ENCODE measurements at places on chromosomes 2 and 18. TPM values are rescaled to one million over a fixed set of nuclear protein-coding genes. Genes with fewer than 3 reads are reported as not detected.
A peak's percentile ranks its signal among the peaks of the same experiment; 100 is the strongest.

- no peaks in the 10 kb centered on the region for H3K27me3 ChIP-seq
- H3K4me3 ChIP-seq, result no peak overlapping the region
- H3K27ac ChIP-seq, result no peak overlapping the region
- DNase-seq, result peak; percentile 70
- H3K36me3 ChIP-seq, result no peaks in the 10 kb centered on the region
Observed at GRCh38 chr2:84022810-84023431, 436.2 kb downstream of the SUCLG1 start.

DNA sequence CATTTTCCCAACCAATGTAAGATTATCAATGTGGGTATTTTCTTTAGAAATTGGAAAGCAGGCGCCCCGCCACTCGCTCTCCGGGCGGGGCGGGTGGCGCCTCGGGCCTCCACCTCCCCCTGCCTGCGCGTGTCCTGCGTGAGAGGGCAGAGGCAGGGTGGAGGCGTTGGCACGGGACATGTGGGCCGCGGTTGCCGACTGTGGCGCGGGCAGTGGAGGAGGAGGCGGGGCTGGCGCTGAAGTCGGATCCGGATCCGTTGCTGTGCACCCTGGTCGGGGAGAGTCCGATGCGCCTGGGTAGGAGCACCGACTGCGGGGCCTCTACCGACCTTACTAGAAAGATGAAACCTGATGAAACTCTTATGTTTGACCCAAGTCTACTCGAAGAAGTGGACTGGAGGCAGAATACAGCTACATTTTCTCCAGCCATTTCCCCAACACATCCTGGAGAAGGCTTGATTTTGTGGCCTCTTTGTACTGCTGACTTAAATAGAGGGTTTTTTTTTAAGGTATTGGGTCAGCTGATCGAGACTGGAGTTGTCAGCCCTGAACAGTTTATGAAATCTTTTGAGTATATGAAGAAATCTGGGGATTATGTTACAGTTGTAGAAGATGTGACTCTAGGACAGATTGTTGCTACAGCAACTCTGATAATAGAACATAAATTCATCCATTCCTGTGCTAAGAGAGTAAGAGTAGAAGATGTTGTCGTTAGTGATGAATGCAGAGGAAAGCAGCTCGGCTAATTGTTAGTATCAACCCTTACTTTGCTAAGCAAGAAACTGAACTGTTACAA, 37.9 kb downstream of the PMS1 start:
- H3K27ac ChIP-seq, result no peak overlapping the region
- no peak overlapping the region for H3K4me3 ChIP-seq
- H3K36me3 ChIP-seq, result peaks cover 4% of the 10 kb centered on the region

DNA sequence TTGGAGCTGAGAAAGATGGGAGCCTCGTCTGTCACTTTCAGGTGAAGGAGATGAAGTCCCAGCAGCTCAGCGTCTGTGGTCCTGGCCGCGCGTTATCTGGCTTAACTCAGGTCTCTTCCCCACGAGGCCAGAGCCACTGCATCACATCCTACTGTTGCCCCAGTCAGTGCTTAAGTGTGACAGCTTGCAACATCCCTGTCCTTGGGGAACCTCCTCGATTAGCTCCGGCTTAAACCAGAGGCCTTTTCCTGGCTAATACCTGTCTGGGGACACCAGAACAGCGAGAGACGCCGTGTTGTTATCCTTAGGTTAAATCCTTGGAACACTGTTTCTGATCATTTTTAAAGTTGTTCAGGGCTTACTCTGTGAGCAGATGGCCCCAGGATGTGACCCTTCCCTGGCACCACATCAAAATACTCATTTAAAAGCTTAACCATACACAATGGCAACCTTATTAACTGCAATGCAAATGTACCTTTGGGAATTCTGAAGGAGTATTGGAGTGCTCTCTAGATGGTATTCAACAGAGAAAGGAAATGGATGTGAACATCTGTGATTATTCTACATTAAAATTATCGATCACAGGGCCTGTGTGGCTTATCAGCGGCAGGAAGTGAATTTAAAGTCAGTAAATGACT, 61.2 kb upstream of the SPP2 start:
- no peaks in the 10 kb centered on the region for H3K27me3 ChIP-seq
- H3K27ac ChIP-seq, result no peak overlapping the region

Gene C2orf78
- total RNA-seq, result not detected

- peak; percentile 90 for DNase-seq
- H3K36me3 ChIP-seq, result no peaks in the 10 kb centered on the region
- no peak overlapping the region for H3K27ac ChIP-seq
Observed at GRCh38 chr2:66888791-66889631, 454.1 kb downstream of the MEIS1 start.

DNA sequence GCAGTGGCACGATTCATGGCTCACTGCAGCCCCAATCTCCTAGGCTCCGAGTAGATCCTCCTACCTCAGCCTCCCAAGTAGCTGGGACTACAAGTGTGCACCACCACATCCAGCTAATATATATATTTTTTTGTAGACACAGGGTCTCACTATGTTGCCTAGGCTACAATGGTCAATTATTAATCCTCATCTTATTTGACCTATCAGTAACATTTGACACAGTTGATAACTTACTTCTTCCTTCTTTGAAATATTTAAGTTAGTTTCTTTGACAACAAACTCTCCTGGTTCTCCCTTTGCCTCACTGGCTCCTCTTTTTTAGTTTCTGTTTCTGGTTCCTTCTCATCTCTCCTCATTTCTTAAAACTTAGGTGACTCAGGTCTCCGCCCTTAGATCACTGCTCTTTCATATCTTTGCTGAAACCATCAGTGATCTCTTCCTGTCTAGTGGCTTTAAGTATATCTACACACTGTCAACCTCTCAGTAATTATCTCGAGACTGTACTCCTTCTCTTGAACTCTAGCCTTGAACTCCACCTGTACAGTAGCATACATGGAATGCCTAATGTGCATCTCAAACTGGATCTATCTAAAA, 11.5 kb downstream of the PGAP1 start:
- no peaks in the 10 kb centered on the region for H3K4me1 ChIP-seq
- H3K4me3 ChIP-seq, result no peak overlapping the region
- peaks cover 51% of the 10 kb centered on the region for H3K36me3 ChIP-seq
- H3K27me3 ChIP-seq, result no peaks in the 10 kb centered on the region
- no peak for DNase-seq
- H3K27ac ChIP-seq, result no peak overlapping the region

DNA sequence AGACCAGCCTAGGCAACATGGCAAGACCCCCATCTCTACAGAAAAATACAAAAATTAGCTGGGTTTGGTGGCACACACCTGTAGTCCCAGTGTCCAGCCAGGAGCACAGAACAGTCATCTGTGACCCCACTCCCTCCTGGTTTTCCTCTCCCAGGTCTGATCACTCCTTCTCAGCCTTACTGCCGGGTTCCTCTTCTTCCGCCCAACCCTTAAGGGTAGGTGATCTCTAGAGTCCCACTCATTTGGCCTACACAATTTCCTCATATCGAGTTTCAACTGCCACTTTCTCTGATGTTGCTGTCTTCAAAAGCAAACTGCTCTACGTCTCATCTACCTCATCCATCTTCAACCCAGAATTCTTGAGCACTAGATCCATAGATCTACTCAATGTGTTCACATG, 13.4 kb upstream of the MAT2A start:
- no peak overlapping the region for H3K4me3 ChIP-seq
- no peak for DNase-seq
- no peak overlapping the region for H3K27ac ChIP-seq
- peaks cover 2% of the 10 kb centered on the region for H3K4me1 ChIP-seq
- no peaks in the 10 kb centered on the region for H3K27me3 ChIP-seq
- no peaks in the 10 kb centered on the region for H3K36me3 ChIP-seq

DNA sequence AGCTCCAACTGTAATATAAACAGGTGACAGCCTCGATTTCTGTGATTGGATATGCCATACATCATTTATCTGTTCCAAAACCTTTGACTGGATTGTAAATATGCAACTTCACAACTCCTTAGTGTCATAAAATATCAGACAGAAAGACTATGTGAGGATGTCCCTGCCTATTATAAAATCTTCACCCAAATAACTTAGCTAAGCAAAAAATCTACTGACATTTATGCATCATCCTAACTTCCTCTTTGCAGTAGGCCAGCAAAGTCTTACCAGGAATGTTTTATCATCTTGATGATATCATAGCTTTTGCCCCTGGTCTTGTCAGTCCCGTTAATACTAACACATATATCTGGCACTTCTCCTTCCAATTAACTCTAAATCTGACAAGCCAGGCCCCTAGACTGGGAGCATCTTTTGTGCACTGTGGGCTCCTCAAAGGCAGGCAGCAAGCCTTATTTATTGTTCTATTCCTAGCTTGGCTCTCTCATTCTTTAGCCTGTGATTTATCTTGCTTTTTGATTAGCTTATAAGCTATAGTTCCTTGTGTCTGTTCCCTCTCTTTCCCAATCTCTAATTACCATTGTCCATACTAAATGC, 356.5 kb upstream of the HNMT start:
- no peaks in the 10 kb centered on the region for H3K27me3 ChIP-seq
- no peak overlapping the region for H3K4me3 ChIP-seq
- H3K27ac ChIP-seq, result no peak overlapping the region
- no peaks in the 10 kb centered on the region for H3K36me3 ChIP-seq

Gene VAMP8
- 207 TPM for total RNA-seq

- no peak overlapping the region for H3K4me3 ChIP-seq
- no peaks in the 10 kb centered on the region for H3K27me3 ChIP-seq
- H3K4me1 ChIP-seq, result no peaks in the 10 kb centered on the region
- H3K27ac ChIP-seq, result no peak overlapping the region
- H3K36me3 ChIP-seq, result no peaks in the 10 kb centered on the region
Observed at GRCh38 chr2:8966123-8966908, 37.2 kb downstream of the MBOAT2 start.

GRCh38 chr2:65491381-65491905, 59.0 kb upstream of the SPRED2 start:
- DNase-seq, result peak; percentile 20
- H3K27ac ChIP-seq, result no peak overlapping the region
- no peak overlapping the region for H3K4me3 ChIP-seq
- H3K36me3 ChIP-seq, result no peaks in the 10 kb centered on the region
- H3K27me3 ChIP-seq, result no peaks in the 10 kb centered on the region

GRCh38 chr2:36560726-36561125, 37.2 kb downstream of the FEZ2 start:
- peaks cover 7% of the 10 kb centered on the region for H3K4me1 ChIP-seq
- H3K4me3 ChIP-seq, result no peak overlapping the region
- no peak for DNase-seq
- H3K36me3 ChIP-seq, result peaks cover 5% of the 10 kb centered on the region
- no peak overlapping the region for H3K27ac ChIP-seq
- no peaks in the 10 kb centered on the region for H3K27me3 ChIP-seq

Gene MEP1B
- not detected for total RNA-seq

Gene MERTK
- 20.2 TPM for total RNA-seq

DNA sequence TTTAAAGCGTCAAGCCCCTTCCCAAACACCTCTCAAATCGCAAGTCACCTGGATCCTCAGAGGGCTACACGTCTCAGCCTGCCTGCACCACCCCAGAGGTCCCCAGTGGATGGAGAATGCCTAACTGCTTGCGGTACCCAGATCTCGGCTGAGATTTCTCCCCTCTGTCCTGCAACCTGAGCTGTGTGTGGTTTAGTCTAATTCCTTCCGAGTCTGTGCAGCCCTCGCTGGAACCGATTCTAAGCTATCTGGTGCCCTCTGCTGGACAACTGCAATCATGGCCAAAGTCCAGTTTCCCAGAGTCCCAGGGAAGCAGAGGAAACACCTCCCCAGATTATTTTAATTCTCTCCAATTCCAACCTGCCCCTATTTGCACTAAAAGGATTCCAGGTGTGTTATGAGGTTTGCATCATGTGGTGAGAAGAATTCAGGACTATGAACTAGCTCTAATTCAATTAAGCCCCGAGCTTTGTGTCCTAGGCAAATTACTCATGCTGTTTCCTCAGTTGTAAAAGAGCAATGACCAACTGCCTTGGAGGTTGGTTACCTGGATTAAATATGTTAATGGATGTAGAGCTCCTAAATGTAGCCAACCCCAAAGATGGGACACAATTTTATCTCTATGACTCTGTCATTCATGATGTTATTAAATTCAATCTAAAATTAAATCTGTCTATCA, 276.1 kb upstream of the NCKAP5 start:
- H3K4me3 ChIP-seq, result no peak overlapping the region
- H3K4me1 ChIP-seq, result no peaks in the 10 kb centered on the region
- DNase-seq, result peak; percentile 79
- H3K27me3 ChIP-seq, result no peaks in the 10 kb centered on the region

Gene MRPS9
- total RNA-seq, result 17.6 TPM

DNA sequence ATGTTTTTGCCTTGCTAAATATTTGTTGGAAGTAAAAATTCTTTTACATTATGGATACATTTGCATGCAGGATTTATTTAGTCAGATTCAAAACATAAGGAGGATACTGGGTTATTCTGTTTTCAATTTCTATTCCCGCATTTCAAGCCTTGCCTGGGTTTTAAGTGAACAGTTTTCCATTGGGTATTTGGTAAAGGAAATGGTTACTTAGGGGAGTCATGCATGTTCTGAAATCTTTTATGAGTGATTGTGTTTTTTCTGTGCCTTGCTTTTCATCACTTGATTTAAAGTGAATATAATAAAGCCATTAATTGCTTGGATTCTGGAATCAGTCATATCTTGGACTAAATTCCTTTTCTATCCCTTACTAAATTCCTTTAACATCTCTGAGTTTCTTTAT, 12.0 kb upstream of the SP9 start:
- H3K27ac ChIP-seq, result no peak overlapping the region
- H3K36me3 ChIP-seq, result no peaks in the 10 kb centered on the region
- peaks cover 39% of the 10 kb centered on the region for H3K27me3 ChIP-seq
- no peak for DNase-seq
- no peak overlapping the region for H3K4me3 ChIP-seq

DNA sequence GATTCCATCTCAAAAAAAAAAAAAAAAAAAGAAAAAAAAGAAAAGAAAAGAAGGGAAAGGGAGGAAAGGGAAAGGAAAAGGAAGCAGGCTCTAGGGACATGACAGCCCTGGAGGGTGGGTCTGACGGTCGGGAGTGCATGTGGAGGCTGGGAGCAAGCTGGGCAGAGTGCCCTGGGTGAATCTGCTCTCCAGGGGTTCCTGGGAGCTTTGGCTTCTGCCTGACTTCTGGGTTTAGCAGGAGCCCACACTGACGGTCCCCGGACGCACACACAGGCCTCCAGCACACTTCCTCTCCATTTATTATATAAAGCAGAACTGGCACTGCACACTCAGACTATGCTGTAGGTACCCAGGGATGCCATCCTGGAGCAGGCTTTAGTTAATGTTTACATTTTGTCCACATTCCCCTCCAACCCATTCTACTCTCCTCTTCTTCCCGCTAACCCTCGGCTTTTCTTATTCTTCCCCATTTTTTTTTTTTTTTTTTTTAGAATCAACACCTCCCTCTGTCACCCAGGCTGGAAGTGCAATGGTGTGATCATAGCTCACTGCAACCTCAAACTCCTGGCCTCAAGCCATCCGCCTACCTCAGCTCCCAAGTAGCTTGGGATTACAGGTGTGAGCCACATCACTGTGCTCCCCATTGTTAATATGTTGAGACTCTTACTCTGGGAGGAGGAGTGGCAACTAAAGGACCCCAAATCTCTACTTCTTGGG, 151.1 kb upstream of the SLC1A4 start:
- H3K4me1 ChIP-seq, result peaks cover 8% of the 10 kb centered on the region
- DNase-seq, result peak; percentile 50
- no peak overlapping the region for H3K4me3 ChIP-seq

Measured in lung (tissue), 17 donors.